ENCODE measurements at places on chromosomes 2 and 18.

GRCh38 chr2:120830096-120830830, 94.6 kb downstream of the GLI2 start:
- no peak for DNase-seq

GRCh38 chr2:123738643-123739042, 286.4 kb upstream of the CNTNAP5 start:
- DNase-seq, result no peak

DNA sequence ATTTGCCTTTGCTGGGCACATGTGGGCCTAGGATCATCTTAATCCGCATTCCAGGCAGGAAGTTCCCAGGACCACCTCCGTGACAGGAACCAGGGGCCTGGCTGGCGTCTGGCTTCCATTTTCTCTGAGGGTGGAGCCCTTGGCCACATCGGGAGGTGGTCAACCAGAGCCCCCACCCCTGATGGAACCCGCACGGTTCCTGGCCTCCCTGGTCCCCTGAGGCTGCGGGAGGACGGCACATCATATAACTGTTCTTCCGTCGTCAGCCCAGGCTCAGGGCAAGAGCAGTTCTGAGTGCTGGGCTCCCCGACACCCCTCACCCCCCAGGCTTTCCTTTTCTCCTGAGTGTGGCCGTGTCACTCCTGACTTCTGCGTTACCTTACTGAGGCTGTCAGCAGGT, 13.5 kb downstream of the ESPNL start:
- DNase-seq, result no peak

- peak; percentile 79 for DNase-seq
Measured at GRCh38 chr2:224909885-224910573, 132.2 kb downstream of the DOCK10 start.

- no peak for DNase-seq
Measured at GRCh38 chr2:42698940-42699339, 65.0 kb downstream of the OXER1 start.

DNA sequence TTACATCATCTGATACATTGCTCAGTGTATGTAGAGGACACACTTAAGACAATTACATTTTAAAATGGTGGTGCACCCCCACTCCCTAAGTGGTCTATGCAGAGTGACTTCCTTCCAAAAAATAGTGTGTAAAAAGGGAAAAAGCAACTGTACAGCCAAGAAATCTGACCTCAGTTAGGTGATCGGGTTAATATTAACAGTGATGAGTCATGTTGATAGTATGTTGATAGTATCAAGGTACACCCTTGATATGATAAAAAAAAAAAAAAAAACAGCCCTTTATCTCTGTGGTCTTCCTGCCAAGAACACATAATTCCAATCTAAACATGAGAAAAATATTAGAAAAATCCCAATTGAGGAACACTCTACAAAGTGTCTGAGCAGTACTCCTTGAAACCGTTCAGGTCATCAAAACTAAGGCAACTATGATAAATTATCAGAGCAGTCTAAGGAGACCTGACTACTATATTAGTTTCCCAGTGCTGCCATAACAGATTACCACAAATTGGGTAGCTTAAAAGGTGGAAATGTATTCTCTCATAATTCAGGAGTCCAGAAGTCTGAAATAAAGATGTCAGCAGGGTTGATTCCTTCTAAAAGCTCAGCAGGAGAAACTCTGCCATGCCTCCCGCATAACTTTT, 171.9 kb downstream of the ARHGAP28 start:
- no peak for DNase-seq

DNA sequence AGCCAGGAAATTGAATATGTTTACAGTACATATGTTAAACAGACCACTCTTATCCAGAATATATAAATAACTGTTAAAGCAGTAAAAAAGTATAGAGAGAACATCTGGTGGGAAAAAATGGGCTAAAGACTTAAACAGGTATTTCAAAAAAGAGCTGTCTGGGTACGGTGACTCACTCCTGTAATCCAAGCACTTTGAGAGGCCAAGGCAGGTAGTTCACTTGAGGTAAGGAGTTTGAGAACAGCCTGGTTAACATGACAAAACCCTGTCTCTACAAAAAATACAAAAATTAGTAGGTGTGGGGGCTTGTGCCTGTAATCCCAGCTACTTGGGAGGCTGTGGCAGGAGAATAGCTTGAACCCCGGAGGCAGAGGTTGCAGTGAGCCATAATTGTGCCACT, 171.4 kb upstream of the FSIP2 start:
- no peak for DNase-seq

GRCh38 chr2:220469201-220469600, 841.8 kb downstream of the SLC4A3 start:
- no peak for DNase-seq

DNA sequence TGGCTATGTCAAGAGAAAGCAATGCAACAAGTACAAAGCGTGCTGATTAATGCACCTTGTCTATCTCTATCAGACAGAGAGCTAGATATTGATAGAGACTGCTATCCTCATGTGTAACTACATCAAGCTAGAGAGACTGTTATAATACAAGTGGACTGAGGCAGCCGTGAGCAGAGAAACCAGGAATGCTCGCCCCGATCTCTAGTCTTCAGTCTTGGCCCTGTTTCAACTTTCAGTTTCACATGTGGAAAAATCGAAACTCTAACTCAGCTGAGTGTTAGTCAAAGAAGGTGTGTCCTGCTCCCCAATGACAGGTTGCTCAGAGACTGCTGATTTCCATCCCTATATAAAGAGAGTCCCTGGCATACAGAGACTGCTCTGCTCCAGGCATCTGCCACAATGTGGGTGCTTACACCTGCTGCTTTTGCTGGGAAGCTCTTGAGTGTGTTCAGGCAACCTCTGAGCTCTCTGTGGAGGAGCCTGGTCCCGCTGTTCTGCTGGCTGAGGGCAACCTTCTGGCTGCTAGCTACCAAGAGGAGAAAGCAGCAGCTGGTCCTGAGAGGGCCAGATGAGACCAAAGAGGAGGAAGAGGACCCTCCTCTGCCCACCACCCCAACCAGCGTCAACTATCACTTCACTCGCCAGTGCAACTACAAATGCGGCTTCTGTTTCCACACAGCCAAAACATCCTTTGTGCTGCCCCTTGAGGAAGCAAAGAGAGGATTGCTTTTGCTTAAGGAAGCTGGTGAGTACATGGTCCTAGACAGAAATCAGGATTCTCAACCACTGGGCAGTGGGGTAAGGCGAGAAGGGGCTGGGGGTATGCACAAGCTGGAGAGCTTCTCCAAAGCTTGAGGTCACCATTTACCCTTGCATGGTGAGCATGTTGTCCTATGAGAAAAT, at the start of gene RSAD2:
RSAD2 (plus strand) TSS at position 376 of the 903 bp plus-strand sequence; CDS start at position 400, 24 bp downstream.
- DNase-seq, result no peak

GRCh38 chr18:46469186-46469915, 187.7 kb downstream of the LOXHD1 start:
- DNase-seq, result peak; percentile 41

DNA sequence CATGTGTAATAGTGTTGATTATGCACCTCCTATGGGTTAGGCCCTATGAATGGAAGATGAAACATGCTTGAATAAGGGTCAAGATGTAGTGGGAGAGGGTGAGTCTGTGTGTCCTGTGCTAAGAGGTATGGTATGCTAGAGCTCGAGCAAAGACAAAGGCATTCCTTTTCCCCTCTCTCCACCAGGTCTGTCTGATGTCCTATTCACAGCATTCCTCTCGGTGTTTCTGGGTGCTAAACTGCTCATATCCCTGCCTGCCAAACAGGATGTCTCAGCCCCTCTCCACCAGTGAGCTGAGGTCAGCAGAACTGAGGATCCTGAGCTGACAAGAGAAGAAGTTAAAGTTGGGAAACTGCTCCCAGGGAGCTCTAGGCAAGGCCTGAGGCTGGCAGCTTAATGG, 344.9 kb downstream of the TSN start:
- DNase-seq, result no peak

GRCh38 chr2:186590759-186591505, 1.1 kb downstream of the ITGAV start:
- DNase-seq, result peak; percentile 90

- DNase-seq, result peak; percentile 92
Measured at GRCh38 chr2:239858179-239858578, 167.0 kb downstream of the NDUFA10 start.

DNA sequence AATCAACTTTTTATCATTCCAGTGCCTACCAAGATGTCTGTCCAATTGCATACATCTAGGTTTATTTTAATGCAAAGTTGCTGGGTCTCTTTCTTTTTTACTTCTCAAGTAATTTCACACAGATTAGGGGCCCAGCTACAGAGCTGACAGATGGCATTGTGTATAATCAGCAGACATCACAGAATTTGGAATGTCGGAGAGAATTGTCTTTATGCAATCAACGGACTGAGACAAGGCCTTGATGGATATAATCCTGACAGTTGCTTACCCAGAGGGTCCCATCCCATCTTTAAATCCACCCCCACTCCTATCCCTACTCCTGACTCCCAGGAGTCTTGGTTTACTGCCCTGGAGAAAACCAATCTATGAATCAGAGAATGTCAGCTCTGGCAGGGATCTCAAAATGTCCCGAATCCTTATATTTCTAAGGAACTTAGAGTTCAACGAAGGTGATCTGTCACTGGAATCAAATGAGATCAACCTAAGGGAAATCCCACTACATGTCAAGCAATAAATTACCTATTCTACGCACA, 142.0 kb downstream of the LRATD1 start:
- DNase-seq, result no peak

DNA sequence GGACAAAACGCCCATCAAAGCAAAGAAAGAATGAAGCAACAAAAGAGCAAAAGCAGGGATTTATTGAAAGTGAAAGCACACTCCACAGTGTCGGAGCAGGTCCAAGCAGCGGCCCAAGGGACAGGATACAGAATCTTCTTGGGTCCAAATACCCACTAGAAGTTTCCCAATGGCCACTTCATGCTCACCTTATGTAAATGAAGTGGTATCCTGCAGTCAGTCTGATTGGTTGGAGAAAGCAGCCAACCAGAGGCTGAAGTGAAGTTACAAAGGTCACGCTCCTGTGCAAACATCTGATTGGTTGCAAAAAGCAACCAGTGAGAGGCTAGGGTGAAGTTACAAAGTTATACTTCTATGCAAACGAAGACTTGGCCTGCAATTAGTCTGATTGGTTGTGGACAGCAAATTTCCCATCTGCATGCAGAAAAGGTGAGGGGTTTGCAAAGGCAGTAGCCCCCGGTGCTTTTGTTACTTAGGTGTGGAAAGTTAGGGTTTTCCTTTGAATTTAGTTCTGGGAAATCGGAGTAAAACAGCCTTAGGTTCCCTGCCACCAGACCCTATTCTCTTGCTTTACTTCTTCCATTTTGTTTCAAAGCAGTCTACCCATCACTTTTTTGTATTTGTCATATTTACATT, 12.9 kb downstream of the DUSP19 start:
- DNase-seq, result no peak

GRCh38 chr2:8606226-8606625, 75.6 kb upstream of the ID2 start:
- DNase-seq, result no peak

DNA sequence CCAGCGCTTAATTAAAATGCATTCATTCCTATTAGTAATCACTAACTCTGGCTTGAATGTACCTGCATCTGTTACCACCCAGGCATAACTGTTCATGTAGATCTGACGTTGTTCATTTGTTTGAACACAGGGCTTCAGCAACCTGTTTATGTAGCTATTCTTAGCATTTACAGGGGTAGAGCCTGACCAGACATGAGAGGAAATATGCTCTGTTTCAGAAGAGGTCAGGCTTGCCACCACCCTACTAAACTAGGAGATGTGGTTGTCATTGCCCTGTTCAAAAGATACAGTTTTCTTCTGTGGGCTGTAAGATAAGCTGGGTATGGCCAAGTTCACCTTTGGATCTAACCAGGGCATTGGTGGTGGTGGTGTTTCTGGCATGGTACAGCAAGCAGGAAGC, 8.8 kb downstream of the MGAT5 start:
- DNase-seq, result no peak

DNA sequence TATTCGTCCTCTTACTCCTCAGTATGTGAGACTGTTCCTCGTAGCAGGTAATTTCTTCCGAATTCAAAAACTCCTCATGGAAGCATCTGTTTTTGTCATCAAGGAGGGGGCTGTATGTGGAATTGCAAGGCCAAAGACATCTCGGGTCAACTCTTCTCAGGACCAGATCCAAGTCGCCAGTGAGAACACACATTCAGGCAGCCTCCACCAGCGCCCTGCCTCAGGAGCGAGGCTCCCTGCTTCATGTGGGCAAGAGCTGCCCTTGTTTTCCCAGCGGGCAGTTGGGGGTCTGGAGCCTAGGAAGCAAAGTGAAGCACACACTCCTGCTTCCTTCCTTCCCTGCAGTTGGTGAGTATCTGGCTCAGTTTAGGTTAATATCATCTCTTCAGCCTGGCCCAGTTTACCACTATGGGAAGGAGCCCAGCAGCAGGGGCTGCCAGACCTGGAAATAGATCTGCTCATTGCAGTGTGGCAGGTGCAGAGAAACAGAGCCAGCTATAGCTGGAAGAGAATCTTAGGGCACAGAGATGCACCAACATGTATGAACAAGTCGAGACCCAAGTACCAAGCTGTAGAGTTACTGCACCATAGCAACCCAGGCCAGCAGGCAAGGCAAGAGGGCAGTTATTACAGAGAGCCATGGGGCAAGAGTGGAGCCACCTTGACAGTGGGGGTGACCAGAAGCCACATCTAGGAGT, 25.3 kb downstream of the TMEM127 start:
- DNase-seq, result no peak

- no peak for DNase-seq
Measured at GRCh38 chr18:60082790-60083189, 183.0 kb downstream of the PMAIP1 start.

- DNase-seq, result no peak
Measured at GRCh38 chr2:161979490-161979889, 94.5 kb downstream of the DPP4 start.

DNA sequence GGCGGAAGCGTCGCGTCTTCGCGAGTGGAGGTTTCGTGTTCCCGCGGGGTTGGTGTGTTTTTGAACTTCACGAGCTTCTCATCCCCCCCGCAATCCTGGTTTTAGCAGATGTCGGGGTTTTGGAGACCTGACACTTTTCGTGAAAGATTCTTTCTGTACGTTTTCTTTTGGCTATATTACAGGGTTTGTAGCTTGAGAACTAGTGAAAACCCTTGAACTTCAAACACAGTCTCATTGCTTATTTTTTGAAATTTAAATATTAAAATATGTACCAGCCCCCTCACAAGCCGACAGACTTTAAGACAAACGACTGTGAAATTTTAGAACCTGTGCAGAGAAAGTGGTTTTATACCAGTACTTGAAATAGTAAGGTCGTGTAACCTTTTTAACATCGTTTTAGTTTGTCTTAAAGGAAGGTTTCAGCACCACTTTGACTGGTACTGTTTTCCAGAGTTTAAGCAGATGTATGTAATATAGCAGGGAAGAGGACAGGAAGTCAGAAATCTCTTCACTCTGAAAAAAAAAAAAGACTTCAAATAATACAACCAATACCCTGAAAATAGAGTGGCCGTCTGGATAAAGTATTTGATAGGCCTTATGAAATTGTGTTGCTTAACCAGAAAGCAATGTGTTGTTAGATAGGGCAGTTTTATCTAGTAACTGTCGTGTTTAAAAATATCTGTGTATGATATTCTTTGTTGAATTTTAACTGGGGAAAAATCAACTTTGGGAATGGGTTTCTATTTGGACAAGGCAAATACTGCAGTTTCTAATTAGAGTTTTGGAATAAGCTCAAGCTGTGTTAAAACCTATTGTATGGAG, 1.4 kb downstream of the SPATS2L start:
- DNase-seq, result peak; percentile 65

Data from eye (tissue), 1 donor.